Stomach (tissue), 19 donors: ENCODE measurements at places on chromosomes 4 and X. TPM values are rescaled to one million over a fixed set of nuclear protein-coding genes. Genes with fewer than 3 reads are reported as not detected.
A peak's percentile ranks its signal among the peaks of the same experiment; 100 is the strongest.

GRCh38 chrX:120769576-120770341 is 105.9 kb downstream of the CT47B1 start:
- H3K27ac ChIP-seq: no peak overlapping the region
- H3K36me3 ChIP-seq: no peaks in the 10 kb centered on the region
- DNase-seq: peak; percentile 61
- no peaks in the 10 kb centered on the region for H3K4me1 ChIP-seq

DNA sequence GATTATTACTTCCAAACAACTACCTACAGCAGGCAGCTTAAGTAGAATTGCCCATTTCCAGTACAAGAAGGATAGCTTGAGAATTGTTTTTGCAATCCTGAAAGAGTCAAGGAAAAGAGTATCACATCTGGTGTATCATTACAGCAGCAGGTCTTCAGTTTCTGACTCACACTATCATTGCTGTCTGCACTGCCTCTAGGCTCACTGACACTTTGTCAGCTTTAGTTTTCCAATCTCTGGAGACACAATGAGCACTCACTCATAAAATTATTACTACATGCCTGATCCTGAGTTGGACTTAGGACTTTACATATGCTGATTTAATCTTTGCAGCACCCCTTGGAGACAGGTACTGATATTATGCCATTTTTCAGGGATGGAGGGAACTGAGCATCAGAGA is 244.6 kb upstream of the BOD1L1 start:
- no peak overlapping the region for H3K4me3 ChIP-seq
- H3K27ac ChIP-seq: no peak overlapping the region
- no peaks in the 10 kb centered on the region for H3K4me1 ChIP-seq
- H3K36me3 ChIP-seq: no peaks in the 10 kb centered on the region

SLC10A6 gene
- total RNA-seq: 7.6 TPM

DNA sequence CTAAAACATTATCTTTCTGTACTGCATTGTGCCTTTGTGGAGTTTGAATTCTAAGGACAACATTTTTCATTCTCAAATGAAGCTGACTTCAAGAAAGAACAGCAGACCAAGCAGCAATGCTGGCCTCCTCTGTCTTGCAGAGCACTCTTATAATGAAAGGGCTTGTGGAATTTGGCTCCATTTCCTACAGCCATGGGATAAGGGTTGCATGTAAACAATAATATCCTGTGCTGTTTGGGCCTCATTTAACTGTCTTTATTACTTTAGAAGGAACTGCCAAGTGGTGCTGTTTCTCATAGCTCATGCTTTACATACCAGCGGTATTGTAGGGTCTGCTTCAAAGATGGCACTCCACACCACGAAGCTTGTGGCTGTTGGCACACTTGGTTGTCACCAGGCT is 111.4 kb upstream of the EOLA2 start:
- H3K36me3 ChIP-seq: no peaks in the 10 kb centered on the region
- H3K4me1 ChIP-seq: no peaks in the 10 kb centered on the region
- no peak overlapping the region for H3K27ac ChIP-seq
- DNase-seq: peak; percentile 40
- no peaks in the 10 kb centered on the region for H3K27me3 ChIP-seq
- no peak overlapping the region for H3K4me3 ChIP-seq

UGT2A3 gene
- not detected for total RNA-seq

BST1 gene
- not detected for total RNA-seq

DNA sequence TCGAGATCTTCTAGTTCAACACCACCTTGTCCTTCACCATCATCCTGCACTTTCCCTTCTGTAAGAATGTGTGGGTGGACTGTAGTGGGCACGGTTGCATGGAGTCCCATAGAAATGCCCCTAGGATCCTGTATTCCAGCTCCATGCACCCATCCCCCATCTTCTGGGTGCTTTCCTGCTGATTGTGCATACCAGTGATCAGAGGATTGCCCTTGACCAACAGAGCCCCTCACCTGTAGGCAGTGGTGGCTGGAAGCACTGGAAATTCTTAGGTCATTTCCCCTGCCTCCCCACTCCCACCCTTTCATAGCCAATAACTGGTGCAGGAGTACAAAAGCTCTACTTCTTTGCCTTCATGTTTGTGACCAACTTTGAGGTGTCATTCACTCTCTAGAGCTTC is 213.4 kb upstream of the ARSJ start:
- DNase-seq: no peak
- H3K4me1 ChIP-seq: no peaks in the 10 kb centered on the region
- H3K27me3 ChIP-seq: no peaks in the 10 kb centered on the region
- no peak overlapping the region for H3K4me3 ChIP-seq
- H3K27ac ChIP-seq: no peak overlapping the region

DNA sequence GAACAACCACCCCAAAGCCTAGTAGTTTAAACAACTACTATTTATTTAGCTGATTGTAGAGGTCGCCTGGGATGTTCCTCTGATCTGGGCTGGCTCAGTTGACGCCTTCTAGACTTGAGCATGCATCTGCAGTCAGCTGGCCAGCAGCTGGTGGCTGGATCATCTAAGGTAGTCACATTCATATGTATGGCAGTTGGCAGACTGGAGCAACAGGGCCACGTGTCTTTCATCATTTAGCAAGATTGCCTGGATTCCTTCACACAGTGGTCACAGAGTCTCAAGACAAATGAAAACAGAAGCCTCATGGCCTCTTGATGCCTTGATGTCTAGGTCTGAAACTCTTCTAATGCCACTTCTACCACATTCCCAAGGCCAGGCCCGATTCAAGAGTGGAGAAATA is 220.6 kb upstream of the S100G start:
- DNase-seq: no peak
- no peak overlapping the region for H3K4me3 ChIP-seq
- no peak overlapping the region for H3K27ac ChIP-seq
- H3K36me3 ChIP-seq: no peaks in the 10 kb centered on the region
- H3K27me3 ChIP-seq: no peaks in the 10 kb centered on the region

PCSK1N gene
- total RNA-seq: 1.3 TPM

TGIF2LX gene
- total RNA-seq: not detected

TMEM156 gene
- not detected for total RNA-seq

GRCh38 chrX:118353081-118353850 is 7.4 kb downstream of the WDR44 start:
- H3K4me3 ChIP-seq: no peak overlapping the region
- no peak for DNase-seq
- H3K27me3 ChIP-seq: no peaks in the 10 kb centered on the region
- H3K36me3 ChIP-seq: no peaks in the 10 kb centered on the region
- no peak overlapping the region for H3K27ac ChIP-seq
- peaks cover 3% of the 10 kb centered on the region for H3K4me1 ChIP-seq

SLC9A6 gene
- 9.0 TPM for total RNA-seq

DNA sequence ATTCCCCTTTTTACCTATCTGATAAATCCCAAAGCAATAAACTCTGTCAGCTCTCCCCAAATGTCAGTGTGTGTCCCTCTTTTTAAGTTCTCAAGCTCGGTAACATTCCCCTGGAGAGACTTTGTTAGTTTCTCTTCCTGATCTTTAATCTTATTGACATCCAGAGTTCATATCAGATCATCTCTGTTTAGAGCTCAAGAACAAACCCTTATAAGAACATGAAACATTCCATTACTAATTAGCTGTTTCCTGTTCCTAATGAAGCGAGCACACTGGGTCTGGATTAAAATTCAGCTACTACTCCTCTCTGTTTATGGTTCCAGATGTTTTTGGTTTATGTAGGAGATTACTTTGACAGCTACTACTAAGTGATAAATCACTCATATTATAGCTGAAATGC is 681.5 kb downstream of the DACH2 start:
- H3K4me1 ChIP-seq: no peaks in the 10 kb centered on the region
- no peaks in the 10 kb centered on the region for H3K27me3 ChIP-seq
- H3K36me3 ChIP-seq: no peaks in the 10 kb centered on the region
- no peak for DNase-seq
- H3K27ac ChIP-seq: no peak overlapping the region
- H3K4me3 ChIP-seq: no peak overlapping the region

ATP2B3 gene
- not detected for total RNA-seq

DNA sequence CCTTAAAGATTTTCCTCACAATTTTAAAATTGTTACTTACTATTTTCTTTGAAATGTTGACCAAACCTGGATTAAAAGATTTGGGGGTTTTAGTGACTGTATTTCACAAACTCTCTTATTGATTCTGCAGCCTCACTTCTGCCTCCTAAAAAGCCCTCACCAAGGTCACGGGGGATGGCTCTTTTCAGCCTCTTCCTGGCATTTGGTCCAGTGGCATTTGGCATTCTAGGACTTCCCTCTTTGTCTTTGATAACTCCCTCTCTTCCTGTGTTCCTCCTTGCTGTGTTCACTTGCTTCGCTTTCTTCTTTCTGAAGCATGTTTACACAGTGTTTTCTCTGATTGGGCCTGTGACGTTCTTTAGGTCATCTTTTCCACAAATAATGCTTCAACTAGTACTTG is 21.5 kb downstream of the PKD2 start:
- peaks cover 11% of the 10 kb centered on the region for H3K36me3 ChIP-seq
- DNase-seq: no peak
- H3K27ac ChIP-seq: no peak overlapping the region
- no peak overlapping the region for H3K4me3 ChIP-seq
- H3K4me1 ChIP-seq: no peaks in the 10 kb centered on the region
- H3K27me3 ChIP-seq: no peaks in the 10 kb centered on the region

EVC gene
- 18.0 TPM for total RNA-seq

- no peaks in the 10 kb centered on the region for H3K36me3 ChIP-seq
- peaks cover 8% of the 10 kb centered on the region for H3K27me3 ChIP-seq
- H3K4me3 ChIP-seq: no peak overlapping the region
Observed at GRCh38 chr4:48042979-48043461, 26.4 kb downstream of the NIPAL1 start.

LRP2BP gene
- total RNA-seq: 4.8 TPM

- no peaks in the 10 kb centered on the region for H3K27me3 ChIP-seq
- H3K4me1 ChIP-seq: no peaks in the 10 kb centered on the region
Observed at GRCh38 chr4:104217526-104217925, 277.2 kb downstream of the CXXC4 start.

COL4A5 gene
- total RNA-seq: 160 TPM

DNA sequence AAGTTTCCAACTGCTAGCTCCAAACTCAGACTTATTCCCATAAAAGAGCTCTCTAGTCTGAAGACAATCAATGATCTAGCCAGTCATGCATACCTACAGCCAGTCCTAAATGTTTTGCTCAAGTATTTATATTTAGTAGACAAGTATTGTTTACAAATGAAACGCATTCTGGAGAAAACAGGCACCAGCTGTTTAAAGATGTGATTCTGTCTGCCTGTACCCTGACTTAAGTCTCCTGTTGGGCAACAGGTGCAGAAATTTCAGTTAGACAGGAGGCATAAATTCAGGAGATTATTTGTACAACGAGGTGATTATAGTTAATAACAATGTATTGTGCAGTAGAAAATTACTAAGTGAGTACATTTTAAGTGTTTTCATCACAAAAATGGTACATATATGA is 28.9 kb downstream of the LNX1 start:
- DNase-seq: no peak
- no peak overlapping the region for H3K27ac ChIP-seq
- H3K4me3 ChIP-seq: no peak overlapping the region
- no peaks in the 10 kb centered on the region for H3K36me3 ChIP-seq
- no peaks in the 10 kb centered on the region for H3K27me3 ChIP-seq
- no peaks in the 10 kb centered on the region for H3K4me1 ChIP-seq

F8A1 gene
- total RNA-seq: 8.7 TPM

VEGFC gene
- 0.45 TPM for total RNA-seq
